ENCODE measurements at places on chromosomes 7 and 10. TPM values are rescaled to one million over a fixed set of nuclear protein-coding genes. Genes with fewer than 3 reads are reported as not detected.

NDUFB8 gene
- 203 TPM for total RNA-seq

KIN gene
- total RNA-seq = 2.8 TPM

CAMK1D gene
- 2.9 TPM for total RNA-seq

SPDYE3 gene
- not detected for total RNA-seq

OR6V1 gene
- total RNA-seq = not detected

CREB5 gene
- 1.1 TPM for total RNA-seq

ASIC3 gene
- not detected for total RNA-seq

CALML5 gene
- not detected for total RNA-seq

GPR26 gene
- total RNA-seq = not detected

DENND2A gene
- total RNA-seq = 2.9 TPM

PLXDC2 gene
- total RNA-seq = 2.8 TPM

POLR3A gene
- 9.9 TPM for total RNA-seq

PRRT4 gene
- 1.8 TPM for total RNA-seq

ZNF282 gene
- 20.1 TPM for total RNA-seq
